NCI-H1694 (cell line): ENCODE measurements at places on chromosomes 11 and 22.
A peak's percentile ranks its signal among the peaks of the same experiment; 100 is the strongest.

DNA sequence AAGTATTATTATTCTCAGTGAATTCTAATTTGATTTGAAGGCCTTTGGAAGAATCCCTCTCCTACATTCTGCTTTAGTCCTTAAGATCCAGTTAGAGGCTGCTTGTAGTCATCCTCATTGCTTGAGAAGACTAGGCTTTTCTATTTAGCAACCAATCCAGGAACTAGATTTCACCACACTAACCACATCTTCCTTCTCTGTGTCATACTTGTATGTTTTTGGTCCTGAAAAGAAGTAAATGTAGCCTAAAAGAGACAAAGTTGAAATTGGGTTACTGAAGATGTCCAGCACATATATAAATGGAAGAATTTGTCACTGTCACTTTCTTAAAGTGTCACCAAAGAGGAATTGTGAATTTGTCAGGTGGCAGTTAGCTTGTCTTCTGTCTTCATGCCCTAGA, 46.6 kb upstream of the MMP7 start:
- DNase-seq: no peak

DNA sequence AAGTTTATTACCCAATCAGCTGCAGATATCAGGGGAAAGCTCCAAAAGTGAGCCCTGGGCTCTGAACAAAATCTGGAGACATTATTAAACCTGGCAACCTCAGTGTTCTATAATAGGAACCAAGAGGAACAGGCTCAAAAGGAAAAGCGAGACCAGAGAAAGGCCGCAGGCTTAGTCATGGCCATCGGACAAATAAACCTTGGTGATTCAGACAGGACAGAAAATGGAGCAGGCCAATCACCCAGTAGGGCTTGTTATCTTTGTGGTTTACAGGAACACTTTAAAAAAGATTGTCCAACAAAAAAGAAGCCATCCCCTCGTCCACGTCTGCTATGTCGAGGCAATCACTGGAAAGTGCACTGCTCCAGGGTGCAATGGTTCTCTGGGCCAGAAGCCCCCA, 7.7 kb upstream of the PANX1 start:
- DNase-seq: no peak

DNA sequence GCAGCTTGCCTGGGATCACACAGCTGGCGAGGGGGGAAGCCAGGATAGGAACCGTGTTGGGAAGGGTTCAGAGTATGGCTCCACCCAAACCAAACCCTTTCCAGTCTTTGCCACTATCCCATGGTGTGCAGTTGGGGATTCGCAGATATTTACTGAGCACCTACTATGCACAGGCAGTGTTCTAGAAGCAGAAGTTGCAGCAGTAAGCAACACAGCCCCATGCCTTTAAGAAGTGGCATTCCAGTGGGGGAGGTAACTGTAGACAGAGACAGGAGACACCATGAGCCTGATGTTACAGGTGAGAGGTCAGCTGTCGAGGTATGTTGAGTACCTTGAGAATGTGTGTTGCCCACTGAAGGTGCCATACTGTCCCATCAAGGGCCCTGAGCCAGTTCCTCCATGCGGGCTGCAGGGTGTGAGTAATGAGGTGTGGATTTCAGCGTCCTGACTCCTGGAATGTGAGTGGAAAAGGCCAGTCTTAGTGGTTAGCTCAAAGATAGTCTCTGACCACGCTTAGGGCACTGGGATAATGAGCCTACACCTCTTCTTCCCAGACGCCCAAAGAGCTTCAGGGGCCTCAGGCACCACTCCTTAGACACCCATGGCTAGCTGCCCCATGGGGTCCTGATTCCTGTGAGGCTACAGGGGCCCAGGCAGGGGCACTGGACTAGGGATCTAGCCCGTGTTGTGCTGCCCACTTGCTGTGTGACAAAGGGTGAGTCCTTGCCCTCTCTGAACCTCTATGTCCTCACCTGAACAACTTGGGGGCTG, 71.8 kb upstream of the TP53I11 start:
- DNase-seq: no peak

- DNase-seq: no peak
Observed at GRCh38 chr11:67271541-67272284, 5.4 kb downstream of the GRK2 start.

- no peak for DNase-seq
Observed at GRCh38 chr22:20157430-20158183, 6.8 kb upstream of the CCDC188 start.

DNA sequence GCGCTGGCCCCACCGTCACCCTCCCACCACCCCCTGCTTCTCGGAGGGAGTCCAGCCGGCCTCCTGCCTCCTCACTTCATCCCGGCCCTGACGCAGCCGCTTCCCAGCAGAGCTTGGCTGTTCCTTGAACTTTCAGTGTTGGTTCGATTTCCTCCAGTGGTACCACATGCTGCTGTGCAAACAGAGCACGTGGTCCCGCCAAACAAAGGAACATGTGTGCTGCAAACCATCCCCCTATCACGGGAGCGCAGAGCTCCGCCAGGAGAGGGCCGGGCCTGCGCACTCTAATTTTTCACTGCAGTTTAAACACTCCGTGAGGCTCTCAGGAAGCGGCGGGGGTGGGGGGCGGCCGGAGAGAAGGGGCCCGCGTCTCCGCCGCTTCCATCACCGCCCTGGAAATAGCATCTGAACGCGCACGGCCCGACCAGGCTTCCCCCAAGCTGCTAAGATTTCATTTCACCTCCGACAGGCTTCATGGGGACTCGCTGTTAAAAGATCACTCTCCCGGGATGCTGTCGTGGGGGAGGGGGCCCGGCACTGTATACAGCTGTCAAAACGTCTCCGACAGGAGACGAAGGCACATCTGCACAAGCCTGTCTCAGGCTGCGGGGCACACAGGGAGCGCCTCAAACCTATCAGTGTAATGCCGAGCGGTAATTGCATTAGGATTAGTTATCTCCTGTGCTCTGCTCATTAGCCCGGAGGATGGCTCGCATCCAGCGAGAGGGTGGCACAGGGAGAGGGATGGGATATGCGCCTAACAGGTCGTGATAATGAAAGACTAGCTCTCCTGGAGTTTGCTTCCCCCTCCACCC, 269.9 kb upstream of the SORL1-AS1 start:
- DNase-seq: no peak

DNA sequence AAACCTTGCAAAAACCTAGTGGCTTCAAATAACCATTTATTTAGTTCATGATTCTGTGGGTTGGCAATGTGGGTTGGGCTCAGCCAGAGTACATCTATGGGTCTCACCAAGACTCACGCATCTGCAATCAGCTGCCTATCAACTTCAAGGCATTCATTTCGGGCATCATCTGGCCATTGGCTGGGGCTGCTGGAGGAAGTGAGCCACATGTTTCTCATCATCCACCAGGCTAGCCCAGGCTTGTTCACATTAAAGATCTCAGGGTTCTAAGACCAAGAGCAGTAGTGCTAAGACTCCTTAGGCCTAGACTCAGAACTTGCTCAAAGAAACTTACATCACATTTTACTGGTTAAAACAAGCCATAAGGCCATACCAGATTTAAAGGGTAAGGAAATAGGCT, 478.9 kb upstream of the ARHGAP42 start:
- DNase-seq: no peak

- no peak for DNase-seq
Observed at GRCh38 chr22:49052023-49052538, 775.6 kb downstream of the BRD1 start.

DNA sequence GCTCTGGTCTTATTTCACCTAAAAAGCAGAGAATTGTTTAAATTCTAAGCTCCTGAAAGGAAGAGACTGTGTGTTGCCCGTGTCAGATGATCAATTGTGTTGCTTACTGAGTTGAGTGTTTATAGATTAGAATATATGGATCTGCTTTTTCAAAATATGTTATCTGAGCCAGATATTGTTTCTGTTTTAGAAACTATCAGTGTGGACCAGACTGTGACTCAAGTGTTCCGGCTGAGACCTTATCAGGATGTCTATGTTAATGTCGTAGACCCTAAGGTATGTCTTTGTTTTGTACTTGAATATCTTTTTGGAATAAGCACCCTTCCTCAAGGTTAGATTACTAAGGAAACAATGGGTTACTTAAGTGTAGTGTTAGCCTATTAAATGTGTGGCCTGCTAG, 11.0 kb downstream of the DEPDC5 start:
- DNase-seq: no peak

DNA sequence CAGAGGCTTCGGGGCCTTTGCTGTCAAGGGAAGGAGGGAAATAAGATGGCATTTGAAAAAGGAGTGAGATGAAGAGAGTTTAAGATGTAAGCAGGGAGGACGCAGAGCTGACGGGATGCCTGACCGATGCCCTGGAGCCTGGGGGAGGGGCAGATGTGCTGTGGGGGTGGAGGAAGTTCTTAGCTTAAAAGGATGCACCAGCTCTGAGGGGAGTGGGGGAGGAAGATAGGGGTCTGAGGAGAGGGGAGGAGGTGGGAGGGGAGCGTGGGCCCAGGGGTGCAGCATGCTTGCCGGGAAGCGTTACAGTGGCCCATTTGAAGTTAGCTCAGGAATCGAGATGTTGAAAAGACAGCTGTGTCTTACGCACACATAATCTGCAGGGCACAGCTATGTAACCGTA, 56.3 kb downstream of the RPS6KA4 start:
- DNase-seq: no peak

- no peak for DNase-seq
Observed at GRCh38 chr11:35750315-35750714, 87.7 kb downstream of the TRIM44 start.

GRCh38 chr22:29112121-29112520, 39.3 kb downstream of the KREMEN1 start:
- DNase-seq: no peak

DNA sequence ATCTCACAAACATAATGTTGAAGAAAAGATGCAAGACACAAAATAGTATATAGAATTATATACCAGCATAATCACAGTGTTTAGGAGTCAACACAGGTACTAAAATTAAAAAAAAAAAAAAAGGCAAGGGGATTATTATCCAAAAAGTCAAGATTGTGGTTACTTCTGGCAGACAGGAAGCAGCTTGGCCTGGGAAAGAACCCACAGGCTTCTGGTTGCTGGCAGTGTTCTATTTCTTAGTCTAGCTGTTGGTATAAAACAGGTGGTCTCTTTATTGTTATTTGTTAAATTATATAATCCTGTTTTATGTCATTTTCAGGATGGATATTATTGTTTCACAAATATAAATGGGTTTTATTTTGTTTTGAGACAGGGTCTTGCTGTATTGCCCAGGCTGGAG, 54.0 kb downstream of the C11orf58 start:
- DNase-seq: no peak

DNA sequence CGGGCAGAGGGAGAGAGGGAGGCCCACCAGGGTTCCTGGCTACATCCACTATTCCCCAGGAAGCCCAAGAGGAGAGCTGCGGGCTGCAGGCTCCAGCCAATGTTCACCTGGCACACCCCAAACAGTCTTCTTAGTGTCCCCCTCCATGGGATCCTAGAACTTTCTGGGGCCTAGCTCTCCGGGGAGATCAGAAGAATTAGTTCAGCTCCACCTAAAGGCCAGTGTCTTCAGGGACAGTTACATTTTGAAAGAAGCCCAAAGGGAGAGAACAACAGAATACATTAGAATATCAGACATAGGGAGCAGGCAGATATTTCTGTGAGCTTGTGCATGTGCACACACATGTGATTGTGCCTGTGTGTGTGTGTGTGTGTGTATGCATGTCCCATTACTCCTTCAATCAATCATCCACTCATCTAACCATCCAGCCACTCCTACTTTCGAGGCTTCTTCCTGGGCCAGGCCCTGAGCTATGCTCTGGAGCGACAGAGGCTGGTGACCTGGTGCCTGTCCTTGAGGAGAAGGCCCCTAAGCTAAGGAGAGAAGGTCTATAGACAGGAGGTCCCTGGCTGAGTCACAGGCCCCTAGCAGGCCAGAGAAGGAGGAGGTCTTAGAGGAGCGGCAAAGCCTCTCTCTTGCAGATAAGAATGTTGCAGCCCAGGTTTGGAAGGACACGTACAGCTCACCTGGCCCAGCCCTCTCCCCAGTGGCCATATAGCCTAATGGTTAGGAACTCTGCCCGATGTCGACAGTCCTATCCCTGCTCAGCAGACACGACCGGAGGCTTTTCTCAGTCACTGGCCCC, 165.5 kb downstream of the DSCAML1 start:
- DNase-seq: no peak

DNA sequence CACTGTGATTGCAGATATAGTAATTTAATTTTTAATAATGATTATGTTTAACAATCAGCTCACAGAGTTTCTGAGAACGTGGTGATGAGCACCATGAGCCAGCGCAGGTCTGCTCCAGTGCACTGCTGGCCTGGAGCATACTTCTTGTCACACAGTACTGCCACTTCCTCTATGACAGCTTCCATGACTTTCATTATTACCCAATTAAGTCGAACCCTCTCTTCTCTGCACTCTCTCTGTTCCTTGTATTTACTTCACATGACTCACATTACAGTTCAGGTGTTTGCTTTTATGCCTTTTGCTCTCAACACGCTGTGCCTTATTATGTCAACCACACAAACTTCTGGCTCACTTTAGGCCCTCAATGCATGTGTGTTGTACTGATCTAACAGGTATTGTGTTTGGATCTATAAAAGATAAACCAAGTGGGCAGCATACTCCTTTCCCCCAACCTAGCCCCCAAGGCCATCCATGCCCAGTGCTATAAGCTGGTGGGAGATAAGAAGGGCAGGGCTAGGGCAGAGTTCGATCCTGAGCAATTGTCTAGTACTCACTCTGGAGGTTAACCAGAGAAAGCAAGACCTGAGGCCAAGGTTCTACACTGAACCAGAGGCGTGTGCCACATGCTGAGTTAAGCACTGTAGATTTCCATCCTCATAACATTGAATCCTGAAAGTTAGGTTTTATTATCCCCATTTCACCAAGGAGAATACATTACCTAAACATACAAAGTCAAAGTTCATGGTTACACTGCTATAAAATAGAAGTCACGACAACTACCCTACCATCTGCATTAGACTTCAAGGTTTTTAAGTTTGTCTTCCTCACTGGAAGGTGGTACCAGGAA, 356.5 kb downstream of the INSC start:
- no peak for DNase-seq

- DNase-seq: peak; percentile 43
Observed at GRCh38 chr11:21514316-21514715, 678.6 kb upstream of the ANO5 start.

DNA sequence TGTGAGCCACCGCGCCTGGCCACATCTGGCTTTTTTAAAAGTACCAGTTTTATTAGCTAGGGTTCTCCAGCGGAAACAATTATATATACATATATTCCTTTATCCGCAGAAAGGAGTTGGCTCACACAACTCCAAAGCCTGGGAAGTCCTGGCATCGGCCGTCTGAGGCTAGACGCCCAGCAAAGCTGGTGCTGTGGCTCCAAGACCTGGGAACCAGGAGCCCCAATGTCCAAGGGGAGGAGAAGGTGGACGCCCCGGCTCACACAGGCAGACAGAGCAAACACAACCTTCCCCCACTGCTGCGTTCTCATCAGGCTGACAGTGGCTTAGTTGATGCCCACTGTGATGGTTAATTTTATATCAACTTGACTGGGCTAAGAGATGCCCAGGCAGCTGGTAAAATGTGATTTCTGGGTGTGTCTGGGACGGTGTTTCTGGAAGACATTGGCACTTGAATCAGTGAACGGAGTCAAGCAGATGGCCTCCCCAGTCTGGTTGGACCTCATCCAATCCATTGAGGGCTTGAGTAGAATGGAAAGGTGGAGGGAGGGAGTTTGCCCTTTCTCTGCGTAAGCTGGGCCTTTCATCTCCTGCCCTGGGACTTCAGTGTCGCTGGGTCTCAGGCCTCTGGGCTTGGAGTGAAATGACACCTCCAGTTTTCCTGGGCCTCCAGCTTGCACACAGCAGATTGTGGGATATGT, 904.4 kb downstream of the BRD1 start:
- peak; percentile 86 for DNase-seq

GRCh38 chr11:4606231-4607015, 1.6 kb downstream of the TRIM68 start:
- no peak for DNase-seq
